ENCODE measurements at places on chromosomes 12 and 14.

GRCh38 chr14:99996951-99997571 is 68.2 kb upstream of the EVL start:
- DNase-seq: no peak

- DNase-seq: no peak
Observed at GRCh38 chr14:56896922-56897321, 86.6 kb upstream of the OTX2 start.

- DNase-seq: no peak
Observed at GRCh38 chr12:101581190-101581589, 13.6 kb upstream of the MYBPC1 start.

DNA sequence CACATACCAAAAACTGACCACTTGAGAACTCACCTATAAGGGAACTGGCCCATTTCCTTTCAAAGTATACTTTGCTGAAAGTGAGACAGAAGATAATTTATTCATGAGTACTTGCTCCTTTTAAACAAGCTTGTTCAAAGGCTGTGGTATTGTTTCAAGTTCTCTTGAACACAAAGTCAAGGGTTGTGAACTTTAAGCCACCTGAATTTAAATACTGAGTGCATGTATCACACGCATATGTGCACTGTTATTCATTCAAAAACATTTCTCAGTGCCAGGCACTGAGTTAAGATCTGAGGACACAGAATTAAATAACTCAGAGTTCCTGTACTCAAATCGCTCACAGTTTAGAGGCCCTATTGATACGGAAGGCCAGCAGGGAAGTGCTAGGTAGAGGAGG is 19.1 kb upstream of the LDHB start:
- no peak for DNase-seq

- no peak for DNase-seq
Observed at GRCh38 chr12:126752021-126752420, 1514.9 kb upstream of the TMEM132C start.

Measured in muscle of arm (tissue), 14 donors.